ENCODE measurements at places on chromosomes 1 and 21.

DNA sequence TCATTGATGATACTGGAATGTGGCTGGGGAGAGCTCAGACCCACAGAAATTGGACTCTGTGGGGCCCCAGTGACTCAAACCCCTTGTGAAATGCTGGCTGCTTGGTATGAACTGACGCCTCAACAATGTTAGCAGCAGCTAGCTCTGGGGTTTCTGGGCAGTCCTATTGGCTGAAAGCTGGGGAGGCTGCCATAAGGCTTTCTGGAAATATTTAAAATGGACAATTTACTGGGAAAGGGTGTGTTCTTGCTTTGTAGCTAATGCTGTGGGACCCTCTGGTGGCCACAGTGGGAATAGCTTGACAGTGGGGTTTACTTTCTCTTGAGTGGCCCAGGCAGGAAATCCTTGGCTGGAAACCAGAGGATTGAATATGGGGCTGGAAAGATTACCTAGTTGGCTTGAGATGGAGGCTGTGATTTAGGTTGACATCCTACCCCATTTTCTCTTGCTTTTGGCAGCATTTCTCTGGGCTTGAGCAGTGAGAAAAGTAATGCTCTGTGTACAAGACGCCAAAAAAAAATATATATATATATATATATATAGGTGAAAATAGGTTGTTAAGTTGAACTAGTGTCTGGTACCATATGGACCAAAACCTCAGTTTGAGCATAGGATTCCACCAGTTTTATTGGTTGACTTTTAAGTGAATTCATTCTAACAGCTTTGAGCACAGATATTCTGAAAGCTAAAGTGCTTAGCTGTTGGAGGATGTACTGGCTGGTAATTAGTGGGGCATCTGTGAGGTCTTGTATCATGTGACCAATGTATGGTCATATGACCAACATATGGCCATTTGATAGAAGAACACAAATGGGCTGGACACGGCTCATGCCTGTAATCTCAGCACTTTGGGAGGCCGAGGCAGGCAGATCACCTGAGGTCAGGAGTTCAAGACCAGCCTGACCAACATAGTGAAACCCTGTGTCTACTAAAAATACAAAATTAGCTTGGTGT lies 8.2 kb upstream of the S100A10 start:
- DNase-seq, result no peak

DNA sequence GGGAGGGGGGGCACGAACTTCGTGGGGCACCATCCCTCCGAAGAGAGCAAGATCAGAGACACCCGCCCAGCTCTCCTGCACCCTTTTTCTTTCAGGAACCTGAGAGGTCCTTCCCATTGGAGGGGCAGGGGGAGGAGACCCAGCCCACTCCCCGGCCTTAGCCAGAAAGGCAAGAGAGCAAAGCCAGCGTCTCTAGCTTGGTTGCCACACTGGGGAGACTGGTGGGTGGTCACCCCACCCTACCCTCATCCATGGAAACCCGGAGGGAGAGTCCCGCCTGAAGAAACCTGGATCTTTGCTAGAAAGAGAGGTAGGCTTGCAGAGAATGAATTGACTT lies 246 bp downstream of the ATP2B4 start:
- DNase-seq, result no peak

DNA sequence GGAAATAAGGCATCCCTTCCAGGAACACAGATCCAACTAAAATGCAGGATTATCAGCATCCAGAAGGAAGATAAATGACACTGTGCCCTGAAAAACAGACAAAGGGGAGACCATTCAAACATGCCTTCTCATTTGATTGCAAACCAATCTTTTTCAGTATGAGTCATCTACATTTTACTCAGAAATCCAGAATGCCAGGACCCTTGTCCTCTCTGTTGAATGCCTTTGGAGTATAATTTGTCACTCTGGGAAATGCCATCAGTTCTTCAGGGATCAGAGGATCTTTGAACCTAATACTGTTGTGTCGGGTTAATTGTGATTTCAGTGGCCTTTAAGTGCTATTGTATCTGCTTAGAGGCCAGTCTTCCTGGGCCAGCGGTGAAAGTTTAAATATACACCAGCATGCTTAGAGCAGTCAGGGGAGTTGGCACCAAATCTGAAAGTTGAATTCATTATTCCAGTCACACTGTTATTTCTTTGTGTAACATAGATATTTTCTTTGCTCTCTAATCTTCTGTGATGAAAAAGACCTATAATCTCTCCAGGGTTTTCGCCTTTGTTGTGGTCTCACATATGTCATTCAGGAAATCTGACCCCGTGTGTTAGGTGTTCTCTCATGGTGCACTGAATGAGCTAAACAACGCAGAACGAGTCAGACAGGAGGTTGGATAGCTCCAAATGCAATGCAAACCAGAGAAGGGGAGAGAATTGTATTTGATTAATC lies 364.8 kb upstream of the SGIP1 start:
- DNase-seq, result no peak

DNA sequence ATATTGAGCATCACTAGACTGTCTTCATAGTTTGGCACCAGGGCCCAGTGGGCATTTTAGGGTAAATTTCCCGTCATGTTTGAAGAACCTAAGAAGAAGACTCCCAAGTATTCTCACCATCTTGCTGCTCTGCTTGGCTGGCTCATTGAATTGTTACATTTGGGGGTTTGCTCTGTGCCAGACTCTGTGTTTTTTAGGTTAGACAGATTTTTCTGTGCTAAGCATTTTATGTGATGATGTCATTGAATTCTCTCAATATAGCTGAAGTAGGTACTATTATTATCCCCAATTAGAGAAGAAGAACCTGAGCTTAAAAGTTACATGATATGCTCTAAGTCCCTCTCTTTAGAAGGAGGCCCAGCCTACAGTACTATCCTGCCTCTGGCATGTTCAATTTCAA lies 28.0 kb upstream of the DNASE2B start:
- DNase-seq, result no peak

- no peak for DNase-seq
These were observed 9.8 kb upstream of the COL6A1 start for GRCh38 chr21:45971616-45972352.

- no peak for DNase-seq
These were observed 3.6 kb downstream of the C1orf232 start for GRCh38 chr1:26164861-26165842.

- no peak for DNase-seq
These were observed 66.3 kb upstream of the PRDX6 start for GRCh38 chr1:173410794-173411236.

DNA sequence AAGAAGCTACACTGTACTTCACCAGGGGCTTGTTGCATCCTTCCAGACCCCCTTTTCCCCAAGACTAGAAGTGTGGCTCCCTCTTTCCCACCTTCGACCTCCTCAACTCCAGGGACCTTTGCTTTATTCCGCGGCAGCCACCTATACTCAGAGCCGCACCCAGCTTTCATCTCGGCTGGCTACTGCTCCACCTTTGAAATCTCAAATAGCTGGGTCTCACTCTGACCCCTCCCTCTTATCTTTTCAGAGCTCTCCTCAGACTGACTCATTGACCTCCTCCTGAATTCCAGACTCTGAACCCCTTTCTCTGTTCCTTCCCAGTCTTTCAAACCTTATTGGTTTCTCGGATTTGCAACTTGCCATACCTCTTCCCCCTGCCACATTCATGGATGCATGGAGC lies 144.7 kb upstream of the JUN start:
- no peak for DNase-seq

DNA sequence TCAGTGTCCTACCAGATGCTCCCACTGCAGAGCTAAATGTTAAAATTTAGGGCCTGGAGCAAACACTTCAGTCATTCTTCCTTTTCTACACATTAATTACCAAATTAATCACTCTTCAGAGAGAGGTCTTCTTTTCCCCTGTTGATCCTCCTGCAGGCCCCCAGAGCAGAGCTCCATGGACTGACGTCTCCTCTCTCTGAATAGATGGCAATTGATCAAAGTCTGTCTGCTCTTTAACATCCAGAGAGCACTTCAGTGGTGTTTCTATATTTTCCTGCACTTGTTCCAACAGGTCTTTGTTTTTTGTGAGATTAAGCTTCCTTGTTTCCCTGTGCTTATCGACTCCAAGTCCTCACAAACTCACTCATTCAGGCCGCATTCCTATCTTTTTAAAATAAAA lies 239.3 kb downstream of the SIPA1L2 start:
- DNase-seq, result no peak

DNA sequence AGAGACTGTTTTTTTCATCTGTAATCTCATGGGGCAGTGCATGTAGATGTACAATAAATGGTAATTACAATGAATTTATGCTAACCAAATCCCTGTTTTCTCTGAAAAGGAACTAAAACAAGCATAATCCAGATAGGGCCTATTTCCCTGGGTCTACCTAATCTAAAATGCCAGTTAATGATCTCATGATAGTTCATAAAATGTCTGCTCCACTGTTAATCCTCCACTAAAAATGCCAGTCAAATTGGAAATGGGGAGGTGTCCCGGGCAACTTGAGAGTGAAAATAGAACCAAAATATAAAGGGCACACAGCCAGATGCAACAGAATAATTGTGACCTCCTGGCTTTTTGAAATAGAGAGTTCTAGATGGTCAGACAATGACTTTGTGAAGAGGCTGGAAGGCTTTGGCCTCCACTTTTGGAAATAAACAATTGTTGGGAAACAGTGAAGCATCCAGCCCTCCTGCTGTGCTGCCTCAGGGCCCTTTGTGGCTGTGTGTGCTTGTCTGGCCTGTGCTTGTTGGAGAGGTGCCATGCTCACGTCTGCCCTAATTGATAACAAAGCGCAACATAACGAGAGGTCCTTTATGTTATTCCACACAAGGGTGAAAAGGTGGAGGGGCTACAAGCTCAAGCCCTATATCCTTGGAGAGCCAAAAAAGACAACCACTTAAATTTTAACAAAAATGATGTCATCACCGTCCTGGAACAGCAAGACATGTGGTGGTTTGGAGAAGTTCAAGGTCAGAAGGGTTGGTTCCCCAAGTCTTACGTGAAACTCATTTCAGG lies 97.7 kb downstream of the ATP5PO start:
- DNase-seq, result no peak

Measured in iPS DF 6.9 (cell line).